ENCODE measurements at places on chromosomes 1 and 21.

DNA sequence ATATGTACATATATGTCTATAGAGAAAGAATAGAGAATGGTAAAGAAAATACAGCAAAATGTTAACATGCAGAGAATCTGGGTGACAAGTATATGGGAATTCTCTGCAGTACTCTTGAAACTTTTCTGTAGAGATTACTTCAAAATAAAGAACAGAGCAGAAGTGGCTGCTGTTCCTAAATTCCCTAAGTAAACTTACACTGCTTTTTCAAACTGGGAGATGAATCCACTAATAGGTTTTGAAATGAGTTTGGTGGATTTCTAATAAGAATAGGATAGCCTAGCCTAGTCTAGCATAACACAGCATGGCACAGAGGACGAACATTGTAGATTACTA is 450 bp upstream of the CR2 start:
- no peak for DNase-seq

DNA sequence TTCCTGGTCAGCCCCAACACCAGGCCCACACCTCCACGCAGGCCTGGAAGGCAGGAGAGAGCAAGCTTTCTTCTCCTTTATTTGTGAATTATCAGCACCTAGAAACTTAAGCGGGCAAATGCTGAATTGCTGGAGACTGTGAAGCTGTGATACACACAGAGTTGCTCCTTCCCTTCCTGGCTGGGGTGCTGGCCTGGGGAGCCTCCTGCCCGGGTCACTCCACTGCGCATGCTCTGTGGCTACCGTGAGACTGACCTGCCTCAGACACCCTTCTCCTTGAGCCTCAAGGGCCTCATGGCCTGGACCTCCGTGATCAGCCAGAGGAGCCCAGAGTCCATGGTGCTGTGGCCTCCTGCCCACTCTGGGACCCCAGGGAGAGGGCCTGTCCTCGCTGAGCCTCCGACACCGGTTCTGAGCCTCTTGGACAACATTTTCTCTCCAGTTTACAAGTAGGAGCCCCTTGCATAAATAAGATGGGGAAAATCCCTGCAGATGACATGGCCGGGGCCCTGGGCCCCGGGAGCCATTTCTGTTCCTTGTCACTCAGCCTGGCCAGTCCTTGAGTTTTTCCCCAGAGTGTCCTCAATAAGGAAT is 18.0 kb downstream of the AGPAT3 start:
- no peak for DNase-seq

DNA sequence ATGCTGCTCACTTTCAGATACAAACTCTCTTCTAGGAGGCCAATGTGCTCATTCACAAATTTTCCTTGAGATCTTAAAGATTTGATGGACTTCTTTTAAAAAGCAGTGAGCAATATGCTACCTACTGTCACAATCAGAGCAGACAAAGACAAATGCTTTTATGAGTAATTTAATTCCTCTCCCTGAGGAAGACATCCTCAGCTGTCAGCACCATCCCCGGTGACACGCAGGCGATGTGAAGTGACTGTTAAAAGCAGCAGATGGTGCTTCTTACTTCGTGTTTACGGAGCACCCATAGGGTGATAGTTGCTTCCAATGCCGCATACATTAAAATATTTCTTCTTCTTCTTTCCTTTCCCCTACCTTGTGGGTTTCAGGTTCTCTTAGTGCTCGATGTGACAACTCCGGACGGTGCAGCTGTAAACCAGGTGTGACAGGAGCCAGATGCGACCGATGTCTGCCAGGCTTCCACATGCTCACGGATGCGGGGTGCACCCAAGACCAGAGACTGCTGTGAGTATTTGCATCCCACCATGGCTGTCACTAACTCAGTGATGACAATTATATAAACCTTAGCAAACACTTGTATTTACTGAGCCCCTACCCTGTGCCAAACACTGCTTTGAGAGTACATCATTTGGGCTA is 29.1 kb downstream of the LAMC2 start:
- DNase-seq = peak; percentile 20

GRCh38 chr1:21152423-21153100 is 24.1 kb downstream of the EIF4G3 start:
- no peak for DNase-seq

DNA sequence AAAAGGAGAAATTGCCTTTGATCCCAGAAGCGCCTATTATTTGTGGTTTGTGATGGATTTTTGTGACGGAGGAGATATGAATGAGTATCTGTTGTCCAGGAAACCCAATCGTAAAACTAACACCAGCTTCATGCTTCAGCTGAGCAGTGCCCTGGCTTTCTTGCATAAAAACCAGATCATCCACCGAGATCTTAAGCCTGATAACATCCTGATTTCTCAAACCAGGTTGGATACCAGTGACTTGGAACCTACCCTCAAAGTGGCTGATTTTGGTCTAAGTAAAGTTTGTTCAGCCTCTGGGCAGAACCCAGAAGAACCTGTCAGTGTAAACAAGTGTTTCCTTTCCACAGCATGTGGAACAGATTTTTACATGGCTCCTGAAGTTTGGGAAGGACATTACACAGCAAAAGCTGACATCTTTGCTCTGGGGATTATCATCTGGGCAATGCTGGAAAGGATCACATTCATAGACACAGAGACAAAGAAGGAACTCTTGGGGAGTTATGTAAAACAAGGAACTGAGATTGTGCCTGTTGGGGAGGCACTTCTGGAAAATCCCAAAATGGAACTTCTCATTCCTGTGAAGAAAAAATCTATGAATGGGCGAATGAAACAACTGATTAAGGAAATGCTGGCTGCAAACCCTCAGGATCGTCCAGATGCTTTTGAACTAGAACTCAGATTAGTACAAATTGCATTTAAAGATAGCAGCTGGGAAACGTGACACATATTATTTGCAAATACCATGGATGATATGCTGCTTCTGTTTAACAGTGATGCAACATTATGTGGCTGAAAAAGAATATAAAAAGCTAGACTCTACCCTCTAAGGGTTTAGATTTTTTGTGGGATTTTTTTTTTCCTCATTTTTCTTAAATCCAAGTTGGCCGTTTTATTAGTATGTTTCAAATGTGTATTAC is 10.5 kb downstream of the PDIK1L start:
- peak; percentile 21 for DNase-seq

DNA sequence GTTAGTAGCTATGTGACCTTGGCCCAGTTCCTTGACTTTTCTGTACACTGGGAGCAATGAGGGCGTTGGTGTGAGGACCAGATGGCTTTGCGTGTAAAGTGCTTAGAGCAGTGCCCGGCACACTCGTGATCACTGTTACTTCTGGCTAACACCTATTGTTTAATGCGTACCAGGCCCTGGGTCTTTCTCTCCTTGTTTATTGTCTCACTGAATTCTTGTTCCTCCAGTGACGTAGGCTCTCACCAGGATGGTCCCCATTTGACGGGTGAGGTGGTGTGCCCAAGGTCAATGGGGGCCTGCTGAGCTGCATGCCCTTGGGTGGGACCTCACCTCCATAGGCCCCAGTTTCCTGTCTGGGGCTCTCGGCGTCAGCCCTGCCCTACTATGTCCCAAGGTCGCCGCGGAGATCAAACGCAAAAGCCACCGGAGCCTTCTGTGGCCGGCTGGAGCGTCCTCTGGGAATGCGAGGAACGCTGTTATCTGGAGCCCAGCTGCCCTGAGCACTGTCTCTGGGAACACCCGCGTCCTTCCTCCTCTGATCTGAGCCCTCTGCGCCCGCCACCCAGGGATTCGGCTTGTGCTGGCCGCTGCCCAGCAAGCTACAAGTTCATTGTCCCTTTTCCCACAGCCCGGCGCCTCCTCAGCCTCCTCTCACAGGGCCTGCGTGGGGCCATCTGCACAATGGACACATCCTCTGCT is 28.9 kb downstream of the ALPL start:
- DNase-seq = no peak

DNA sequence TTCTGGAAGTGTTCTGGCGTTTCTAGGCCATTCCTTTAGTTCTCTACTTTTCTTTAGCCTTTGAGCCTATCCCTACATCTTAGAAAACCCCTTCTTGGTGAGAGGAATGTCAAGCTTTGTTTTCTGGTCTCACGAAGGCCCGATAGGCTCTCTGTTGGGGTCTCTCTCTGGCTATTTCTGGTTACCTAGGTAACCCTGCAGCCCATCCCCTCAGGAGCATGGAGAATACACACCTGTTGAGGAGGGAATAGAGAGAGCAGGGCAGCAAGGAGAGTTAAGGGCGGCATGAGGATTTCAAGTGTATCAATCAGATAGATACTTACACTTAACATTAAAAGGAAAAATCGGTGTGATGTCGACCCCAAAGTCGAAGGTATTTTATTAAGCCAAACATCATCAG is 45.7 kb downstream of the LRRC8D start:
- no peak for DNase-seq

DNA sequence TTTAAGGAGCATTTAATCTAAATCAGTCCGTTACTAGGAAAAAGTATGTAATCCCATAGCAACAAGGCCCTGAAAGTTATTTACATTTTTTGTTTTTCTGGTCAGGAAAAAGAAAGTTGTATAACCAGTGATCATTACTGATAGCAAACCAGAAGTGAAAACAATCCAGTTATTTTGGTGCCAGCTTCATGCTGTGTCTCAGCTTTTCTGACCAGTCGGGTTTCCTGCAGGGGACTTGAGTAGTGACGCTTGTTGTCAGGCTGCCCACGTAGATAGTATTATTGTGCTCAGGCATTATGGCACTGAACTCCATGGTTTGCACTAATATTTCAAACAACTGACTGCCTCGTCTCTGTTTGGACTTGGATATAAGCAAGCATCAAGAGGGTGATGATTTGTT is 55.2 kb downstream of the SASS6 start:
- peak; percentile 51 for DNase-seq

GRCh38 chr1:4784761-4785160 is 130.4 kb downstream of the AJAP1 start:
- no peak for DNase-seq
